Amniotic stem cell (primary cell): ENCODE measurements at places on chromosomes 3 and 15.

DNA sequence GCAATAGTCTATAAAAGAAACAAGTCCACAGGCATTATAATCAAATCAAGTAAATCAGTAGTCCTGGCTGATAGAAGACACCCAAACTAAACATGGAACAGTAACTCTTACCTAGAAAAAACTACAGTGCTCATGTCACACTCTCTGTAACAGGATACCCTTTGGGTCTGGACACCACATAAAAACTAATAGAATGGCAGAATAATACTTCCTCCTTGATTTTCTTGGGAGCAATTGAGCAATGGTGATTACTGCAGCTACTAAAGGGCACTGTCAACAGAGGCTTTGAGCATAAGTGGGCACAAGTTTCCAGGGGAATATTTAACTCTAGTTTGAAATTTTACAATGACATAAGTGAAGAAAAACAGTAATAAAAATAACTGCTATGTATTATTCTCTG lies 59.5 kb downstream of the GLB1 start:
- DNase-seq = no peak

DNA sequence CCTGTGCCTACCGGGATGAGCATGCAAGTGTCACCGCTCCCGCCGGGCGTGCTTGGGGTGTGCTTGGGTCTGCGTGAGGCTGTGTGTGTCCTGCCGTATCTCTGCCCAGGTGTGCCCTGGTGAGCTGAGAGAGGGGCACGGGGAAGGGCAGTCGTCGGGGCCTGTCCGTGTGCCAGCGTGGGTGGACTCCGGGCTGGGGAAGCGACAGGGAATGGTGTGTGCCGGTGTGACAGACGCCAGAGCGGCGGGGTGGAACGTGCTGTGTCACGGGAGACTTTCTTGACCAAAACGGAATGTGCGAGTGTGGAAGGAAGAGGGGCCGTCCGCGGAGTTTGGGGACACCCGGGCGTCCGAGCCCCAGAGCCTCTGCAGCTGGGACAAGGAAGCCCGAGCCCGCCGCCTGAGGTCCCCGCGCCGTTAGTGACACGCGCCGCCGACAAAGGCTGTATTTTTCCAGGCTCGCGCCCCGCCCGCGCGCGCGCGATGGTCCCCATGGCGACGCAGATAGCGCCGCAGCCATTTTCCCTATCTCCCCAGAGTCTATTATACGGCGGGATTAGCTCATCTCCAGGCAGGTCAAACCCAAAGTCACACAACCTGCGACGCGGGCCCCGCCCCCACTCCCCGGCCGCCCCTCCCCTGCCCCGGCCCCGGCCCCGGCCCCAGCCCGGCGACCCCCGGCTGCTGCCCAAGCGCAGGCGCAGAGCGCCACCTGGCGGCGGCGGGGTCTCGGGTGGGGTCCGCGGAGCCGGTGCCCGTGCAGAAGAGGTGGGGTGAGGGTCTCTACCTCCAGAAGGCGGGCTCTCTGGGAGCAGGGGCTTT lies 4.5 kb upstream of the GATA2 start:
- DNase-seq = no peak

DNA sequence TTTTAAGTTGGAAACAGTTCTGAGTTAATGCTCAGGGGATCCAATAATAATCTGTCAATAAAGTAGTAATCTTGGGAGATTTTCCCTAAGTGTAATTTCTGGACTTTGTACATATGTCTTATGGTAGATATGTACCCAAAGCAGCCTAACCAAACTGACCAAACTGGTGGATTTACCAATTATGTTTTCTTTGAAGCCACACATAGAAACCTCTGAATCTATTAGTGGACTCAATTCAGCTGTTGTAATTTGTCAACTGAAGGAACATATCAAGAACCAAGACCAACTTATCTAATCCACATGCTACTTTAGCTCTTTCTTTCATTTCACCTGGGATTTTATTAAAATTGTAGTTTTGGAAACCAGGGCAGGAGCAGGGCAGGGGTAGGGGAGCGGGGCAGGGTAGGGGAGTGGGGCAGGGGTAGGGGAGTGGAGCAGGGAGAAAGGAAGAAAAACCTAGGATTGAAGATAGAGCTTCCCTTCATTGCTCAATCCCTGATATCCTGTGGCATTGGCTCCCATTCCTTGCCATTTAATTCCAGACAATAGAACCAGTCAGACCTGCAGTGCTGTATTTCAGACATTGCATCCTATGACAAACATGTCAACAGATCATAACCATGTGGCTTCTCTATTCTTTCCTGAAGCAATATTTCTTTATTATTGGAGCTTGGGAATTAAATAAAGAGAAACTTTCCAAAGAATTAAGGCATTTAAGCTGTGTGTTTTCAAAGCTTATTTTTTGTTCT lies 101.8 kb downstream of the NFKBIZ start:
- no peak for DNase-seq

DNA sequence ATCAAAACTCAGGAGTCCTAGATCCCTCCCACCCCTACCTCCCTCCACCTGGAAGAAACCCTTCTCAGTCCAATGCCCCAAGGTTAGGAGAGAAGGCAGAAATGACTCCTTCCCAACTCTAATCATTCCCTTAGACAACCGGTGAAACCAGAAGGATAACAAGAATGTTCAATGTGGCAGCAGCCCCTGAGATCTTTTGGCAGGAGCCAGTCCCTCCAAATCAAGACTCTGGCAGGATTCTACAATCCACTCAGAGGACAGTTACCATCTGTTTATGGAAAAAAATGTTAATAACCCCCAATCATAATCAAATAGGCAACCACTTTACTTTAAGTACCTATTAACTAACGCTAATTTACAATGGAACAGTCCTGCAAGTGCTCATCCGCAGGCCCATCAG lies 136.5 kb downstream of the NTRK3 start:
- no peak for DNase-seq

- DNase-seq = peak; percentile 27
These were observed 180.5 kb downstream of the THSD4 start for GRCh38 chr15:71295603-71296314.

DNA sequence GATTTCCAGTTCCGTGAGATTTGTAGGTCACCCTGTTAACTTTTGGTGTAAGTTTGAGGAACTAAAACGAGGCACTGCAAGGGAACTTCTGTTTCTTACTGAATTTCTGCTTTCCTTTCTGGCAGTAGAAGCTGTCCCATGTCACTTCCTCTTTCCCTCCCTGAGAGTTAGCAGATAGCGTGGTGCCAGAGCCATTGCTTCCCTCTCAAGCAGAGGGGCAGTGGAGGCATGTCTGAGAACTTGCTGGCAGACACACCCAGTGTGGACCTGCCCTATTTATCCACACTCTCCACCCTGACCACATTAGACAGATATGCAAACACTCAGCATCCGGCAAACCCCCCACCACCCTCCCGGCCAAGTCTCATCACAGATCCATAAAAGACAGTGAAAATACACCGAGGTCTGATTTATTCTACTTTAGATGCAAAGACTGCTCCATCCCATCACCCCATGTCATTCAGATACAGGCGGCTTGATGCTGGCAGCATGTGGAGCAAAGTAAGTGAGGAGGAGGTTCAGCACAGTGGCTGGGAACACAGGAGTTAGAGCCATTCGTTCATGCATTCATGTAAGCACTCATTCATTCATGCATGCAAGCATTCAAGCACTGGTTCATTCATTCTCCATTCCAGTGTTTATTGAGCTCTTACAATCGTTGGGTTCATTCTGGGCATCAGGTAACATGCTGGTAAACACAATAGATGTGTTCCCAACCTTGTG lies 324.7 kb downstream of the SHQ1 start:
- no peak for DNase-seq

DNA sequence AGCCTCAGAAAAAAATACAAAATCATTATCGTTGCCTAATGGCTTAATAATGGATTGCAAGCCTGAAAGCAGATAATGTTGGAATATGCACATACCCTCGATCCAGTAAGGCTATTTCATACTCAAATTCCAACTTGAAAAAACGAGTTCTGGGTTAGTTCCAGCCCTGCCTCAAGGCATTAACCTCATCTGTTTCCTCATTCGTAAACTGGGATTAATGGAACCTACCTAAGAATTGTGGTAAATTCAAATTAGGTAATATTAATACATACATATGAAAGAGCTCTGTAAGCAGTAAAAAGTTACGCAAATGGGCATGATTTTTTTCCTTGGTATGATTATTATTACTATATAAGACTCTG lies 107.5 kb downstream of the SRGAP3 start:
- DNase-seq = no peak

GRCh38 chr3:184648636-184649035 lies 63.2 kb downstream of the MAGEF1 start:
- DNase-seq = no peak

GRCh38 chr3:186596568-186597287 lies 16.1 kb upstream of the AHSG start:
- DNase-seq = no peak

GRCh38 chr3:3853544-3853943 lies 54.3 kb downstream of the LRRN1 start:
- no peak for DNase-seq

DNA sequence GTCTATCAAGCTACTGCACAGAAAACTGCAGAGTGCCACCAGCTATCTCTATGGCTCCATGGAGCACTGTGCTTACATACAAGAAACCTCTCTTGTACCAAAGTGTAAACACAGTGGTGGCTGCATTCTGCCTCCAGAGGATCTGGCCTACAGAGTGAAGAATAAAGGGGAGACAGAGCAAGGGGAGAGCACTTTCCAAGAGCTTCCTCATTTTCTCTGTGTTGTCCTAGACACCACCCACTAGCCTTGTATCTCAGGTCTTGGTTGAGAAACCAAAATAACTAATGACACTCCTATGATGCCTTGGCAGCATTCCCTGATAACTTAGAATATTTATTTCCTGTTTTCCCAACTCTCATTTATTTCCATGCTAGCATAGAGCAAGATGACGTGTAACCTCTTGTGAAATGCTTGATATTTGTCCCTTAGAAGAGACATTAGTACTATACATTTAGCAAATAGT lies 56.9 kb upstream of the PHLDB2 start:
- peak; percentile 7 for DNase-seq

- no peak for DNase-seq
These were observed 62.6 kb upstream of the SCN10A start for GRCh38 chr3:38878646-38879045.

DNA sequence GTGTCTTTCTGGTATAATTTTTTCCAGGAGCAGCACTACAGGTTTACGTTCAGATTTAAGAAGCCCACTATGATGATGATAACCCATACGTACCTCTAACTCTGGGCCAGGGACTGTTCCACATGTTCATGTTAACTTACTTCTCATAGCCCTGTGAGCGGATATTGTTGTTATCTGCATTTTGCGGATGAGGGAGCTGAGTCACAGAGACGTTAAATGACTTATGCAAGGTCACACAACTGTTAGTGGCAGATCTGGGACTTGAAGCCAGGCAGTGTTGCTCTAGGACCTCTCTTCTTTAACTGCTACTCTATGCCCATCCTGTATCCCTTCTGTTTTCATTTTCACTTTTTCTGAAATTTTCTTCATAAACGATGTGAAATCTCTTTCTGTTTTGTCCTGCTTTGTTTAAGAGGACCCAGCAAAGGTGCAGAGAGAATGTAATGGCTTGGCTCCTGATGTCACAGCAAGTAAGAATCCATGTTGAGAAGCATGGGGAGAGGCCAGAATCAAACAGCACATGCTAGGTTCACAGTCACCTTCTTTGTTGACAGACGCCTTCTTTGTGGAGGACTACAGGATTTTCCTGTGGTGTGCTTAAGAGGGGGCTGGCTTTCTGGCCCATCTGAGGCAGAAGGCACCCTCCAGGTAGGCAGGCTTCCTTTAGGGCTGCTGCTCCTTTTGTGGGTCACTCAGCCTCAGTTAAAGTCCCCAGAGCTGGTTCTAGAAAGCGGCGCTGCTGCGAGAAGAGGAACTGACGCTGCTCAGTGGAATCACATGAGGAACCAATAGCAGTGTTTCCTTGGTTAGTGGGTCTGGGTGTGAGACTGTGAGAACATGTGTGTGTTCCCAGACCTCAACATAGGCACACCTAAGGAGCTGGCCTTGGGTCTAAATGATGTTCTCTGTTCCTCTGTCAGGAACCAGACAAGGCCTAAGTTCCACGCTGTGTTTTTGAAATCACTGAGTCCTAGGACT lies 121.6 kb downstream of the TMEM108 start:
- no peak for DNase-seq
